Hippocampal formation (tissue), 2 donors: ENCODE measurements at places on chromosomes 5 and 9.

GRCh38 chr5:162037431-162037830 is 30.1 kb upstream of the GABRG2 start:
- no peak for DNase-seq

DNA sequence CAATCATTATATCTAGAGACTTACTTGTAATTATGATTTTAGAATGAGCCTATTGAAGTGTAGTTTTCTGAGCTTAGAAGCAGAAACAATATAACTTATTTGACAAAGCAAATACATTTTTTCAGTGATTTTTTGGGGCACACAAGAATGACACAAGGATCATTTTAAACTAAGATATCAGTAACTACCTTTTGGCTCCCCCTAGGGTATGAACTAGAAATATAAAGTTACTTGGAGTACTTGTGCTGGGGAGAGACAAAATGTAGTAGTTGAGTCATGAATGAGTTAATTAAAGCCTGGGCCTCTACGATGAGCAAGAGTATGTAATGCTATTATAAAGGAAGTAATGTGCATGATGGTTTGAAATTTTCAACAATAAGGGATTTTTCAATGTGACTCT is 1244.1 kb upstream of the ACO1 start:
- no peak for DNase-seq

- no peak for DNase-seq
These were observed 54.3 kb downstream of the TLE1 start for GRCh38 chr9:81634915-81635516.

DNA sequence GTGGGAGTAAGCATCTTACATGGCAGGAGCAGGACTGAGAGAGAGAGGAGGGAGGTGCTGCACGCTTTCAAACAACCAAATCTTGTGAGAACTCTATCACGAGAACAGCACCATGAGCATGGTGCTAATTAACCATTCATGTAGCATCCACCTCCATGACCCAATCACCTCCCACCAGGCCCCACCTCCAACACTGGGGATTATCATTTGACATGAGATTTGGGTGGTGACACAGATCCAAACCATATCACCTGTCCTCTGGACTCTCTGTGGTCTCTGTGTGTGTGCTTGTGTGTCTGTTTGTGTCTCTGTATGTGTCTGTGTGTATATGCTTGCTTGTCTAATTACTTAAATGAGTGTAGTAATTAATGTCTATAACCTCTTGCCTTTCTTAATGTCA is 31.1 kb downstream of the SEC61B start:
- no peak for DNase-seq

DNA sequence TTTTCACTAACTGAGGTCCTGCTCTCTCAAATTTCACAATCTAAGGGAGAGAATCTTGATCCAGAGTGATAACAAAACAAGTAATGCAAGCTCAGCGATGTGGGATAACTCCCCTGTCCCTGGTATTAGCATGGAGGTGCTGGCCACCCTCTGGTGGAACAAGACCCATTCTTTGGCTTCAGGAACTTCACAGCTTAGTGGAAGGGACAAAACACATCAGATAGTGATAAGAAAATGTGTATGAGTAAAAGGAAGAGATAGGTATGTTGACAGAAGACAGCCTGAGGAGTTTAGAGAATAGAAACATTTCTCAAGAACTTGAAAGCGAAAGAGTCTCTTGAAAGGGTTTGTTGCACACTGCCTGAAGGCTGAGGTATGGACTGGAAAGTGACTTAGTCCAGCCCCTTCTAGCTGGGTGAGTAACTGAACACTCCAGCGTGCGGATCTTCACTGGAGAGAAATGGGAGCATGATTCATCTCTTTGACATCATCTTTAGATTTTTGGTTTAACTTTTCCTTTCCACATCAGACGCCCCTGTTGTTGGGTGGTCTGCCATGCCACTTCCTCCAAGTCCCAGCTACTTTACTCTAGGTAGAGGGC is 25.4 kb upstream of the ZSWIM6 start:
- DNase-seq: no peak

GRCh38 chr5:51378448-51379330 is 4.6 kb upstream of the ISL1 start:
- DNase-seq: no peak

- no peak for DNase-seq
These were observed 4.3 kb downstream of the ADAMTS16 start for GRCh38 chr5:5144441-5144840.

DNA sequence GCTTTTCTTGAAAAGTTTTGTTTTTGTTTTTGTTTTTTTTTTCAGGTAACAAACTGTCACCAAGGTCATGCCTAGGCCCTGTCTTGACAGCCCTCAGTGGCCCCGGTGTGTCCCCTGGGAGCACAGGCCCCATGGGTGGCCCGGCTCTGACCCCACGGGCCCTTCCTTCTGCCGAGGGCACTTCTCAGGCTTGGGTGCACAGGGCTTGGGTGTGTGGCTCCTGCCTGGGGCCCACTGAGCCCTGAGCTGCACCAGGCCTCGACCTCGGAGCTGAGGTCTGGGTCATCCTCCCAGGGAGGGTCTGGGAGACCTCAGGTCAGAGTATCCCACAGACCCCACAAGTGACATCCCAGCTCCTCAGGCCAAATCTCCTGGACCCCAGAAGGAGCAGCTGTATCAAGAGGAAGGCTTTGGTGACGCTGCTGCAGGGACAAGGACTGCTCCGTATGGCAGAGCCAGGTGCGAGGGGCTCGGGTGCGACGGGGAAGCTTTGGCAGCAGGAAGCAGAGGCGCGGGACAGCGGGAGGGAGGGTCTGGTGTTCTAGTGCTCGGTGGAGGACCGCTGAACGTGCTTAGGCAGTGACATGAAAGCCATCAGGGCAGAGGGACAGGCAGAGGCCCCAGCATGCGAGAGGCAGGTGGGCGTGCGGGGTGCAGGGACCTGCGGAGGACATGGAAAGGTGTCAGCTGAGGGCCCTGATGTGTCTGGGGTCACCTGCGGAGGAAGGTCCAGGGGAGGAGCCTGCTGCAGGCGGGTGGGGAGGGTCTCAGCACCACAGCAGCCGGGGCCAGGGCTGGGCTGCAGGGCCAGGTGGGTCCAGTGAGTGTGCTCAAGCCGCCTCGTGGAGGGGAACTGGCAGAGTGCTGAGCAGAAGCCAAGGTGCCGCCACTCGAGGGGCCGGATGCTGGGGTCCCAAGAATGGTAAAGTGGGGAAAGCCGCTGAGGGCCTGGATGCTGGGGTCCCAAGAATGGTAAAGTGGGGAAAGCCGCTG is 18.4 kb upstream of the SLC9A3 start:
- DNase-seq: no peak

DNA sequence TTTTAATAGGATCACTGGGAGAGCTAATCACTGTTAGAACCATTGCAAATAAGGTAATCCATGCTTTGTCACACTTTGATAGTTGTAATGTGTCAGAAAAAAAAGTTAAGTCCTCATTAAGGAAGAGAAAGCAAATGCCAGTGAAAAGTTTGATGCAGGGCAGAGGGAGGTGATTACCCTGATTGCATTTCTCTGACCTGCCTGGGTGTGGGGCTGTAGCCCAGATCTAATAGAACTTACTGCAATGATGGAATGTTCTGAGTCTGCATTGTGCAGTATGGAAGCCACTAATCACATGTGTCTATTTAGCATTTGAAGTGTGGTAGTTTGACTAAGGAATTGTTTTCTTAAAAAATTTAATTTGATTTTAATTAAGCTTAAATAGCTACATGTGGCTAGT is 202.7 kb downstream of the ATP10B start:
- DNase-seq: no peak

DNA sequence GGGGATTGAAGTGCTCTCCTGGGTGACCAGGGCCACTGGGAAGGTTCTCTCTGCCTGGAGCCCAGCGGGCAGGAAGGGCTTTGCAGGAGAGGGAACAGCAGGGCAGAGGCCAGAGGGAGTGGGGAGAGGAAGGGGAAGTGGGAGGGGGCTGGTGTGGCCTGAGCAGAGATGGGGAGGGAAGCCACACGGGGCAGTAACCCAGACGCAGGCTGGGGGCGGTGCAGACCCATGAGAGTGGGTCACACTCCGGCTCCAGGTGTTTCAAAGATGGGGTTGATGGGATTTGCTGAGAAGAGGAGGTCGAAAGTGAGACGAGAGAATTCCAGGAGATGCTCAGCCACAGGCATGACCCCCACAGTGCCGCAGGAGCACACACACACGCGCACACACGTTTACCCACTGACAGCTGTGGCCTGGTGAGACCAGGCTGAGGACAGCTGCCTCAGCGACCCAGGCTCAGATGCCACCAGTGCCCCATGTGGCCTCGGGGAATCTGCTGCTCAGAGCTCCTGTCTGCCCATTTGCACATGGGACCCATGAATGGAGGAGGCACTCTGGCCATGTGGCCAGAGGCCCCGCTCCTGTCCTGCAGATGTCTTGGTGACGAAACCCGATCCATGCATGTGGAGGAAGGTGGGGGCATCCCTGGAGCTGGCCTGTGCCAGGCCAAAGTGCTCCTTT is 32.7 kb upstream of the FCN2 start:
- no peak for DNase-seq

DNA sequence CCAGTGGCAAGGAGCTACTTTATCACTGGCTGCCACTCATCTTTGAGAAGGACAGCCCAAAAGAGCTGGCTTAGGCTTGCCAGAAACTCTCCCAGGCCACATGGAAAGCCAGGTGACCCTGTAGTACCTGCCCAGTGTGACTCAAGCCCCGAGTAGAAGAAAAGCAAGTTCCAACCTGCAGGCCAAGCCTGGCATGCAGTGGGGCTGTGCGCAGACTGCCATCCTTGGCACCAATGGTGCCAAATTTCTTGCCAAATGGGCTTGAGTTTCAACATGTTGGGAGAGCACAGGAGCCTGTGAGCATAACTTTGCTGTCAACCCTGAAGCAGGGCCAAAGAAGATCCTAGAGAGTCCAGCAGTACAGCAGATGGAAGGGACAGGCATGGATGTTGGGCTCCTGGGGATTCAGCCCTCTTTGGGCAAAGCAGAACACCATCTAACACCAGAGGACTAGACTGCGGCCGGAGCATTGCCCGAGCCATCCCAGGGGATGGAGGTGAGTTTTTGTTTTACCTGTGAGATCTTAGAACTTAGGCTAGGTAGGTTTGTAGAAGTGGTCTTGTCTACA is 27.3 kb upstream of the SHB start:
- DNase-seq: no peak

DNA sequence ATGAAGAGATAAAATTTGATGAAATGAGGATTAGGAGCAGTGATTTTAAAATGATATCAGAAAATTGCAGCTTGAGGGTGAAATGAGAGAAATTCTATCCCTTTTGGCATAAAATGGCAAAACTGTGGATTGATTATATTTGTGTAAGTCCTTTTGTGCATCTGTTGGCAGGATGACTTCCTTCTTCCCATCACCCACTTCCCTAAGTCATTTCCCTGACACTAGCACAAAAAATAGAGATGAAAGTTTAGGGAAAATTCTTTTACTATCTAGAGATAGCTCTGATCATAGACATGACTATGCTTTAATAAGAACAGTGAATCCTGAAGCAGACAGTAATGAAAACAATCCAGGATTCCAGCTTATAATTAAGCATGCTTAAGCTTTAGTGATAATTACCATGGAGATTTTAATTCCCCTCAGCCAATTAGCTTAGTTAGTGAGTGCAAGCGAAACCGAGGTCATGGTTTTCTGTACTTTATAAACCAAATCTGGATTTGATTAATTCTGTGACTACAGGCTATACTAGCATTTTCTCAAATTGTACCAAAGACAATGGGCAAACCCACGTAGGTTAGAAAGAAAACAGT is 163.6 kb upstream of the TARS1 start:
- no peak for DNase-seq

GRCh38 chr5:35202319-35203111 is 27.8 kb downstream of the PRLR start:
- DNase-seq: no peak

DNA sequence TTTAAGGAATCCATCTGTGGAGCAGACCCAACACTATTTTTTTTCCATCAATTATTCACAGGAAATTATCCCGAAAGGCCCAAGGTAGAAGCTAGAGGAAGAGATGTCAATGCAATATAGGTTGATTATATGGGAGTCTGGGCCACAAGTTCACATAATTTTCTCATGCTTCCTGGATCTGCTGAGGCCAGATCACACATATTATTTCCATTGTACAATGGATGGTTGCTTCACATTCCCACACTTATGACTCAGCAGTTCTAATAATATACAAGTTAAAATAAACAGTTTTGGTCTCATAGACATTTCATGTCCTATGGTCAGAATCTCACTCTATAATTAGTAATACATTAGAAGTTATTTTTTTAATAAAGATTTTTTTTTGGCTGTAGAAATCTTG is 66.0 kb upstream of the PTPRD start:
- DNase-seq: no peak

DNA sequence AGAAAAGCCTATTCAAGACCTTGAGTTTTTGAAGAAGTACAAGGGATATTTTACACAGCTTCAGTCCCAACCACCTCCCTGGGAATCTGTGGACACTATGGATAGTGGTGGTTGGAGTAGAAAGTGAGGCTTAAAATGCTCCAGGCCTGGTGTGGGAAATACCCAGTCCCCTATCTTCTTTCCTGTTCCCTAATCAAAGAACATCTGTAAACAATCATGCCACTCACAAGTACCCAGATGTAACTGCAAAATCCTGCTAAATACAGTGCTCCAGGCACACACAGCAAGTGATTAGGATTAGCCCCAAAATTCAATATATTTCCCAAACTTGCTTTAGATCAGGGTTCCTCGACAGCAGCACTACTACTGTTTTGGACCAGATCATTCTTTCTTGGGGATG is 46.0 kb upstream of the TMEM215 start:
- no peak for DNase-seq

DNA sequence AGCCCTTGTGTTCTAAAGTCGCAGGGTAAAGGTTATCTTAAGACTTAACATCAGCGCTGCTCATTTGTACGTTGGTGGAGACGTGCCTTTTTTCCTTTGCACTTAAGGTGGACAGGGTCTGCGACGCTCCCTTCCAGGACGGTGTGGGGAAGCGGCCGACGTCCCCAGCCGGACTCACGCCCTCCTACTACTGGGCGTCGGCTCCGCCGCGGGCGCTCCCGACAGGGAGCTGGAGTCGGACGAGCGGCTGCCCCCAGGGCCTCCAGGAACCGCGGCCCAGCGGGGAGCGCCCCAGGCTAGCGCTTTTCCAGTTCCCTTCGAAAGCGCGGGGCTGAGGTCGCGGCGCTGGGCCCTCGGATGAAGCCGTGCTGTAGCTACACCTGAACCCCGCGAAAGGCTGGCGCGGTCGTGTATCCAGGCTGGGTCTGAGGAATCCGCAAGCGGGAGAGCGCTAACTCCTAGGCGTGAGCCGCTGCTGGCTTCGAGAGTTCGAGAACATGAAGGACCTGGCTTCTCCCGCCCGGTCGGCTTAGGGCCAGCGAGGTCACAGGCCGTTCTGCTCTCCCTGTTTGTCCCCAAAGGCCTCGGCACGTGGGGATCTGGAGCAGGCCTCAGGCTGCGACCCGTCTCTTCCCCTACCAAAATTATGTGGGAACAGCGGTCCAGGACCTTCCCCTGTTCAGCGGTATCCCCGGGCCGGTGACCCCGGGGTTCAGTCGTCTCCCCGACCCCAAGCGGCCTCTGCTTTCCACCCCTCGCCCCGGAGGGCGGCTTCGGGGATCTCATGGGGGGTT is 3.8 kb upstream of the DMRT3 start:
- no peak for DNase-seq

DNA sequence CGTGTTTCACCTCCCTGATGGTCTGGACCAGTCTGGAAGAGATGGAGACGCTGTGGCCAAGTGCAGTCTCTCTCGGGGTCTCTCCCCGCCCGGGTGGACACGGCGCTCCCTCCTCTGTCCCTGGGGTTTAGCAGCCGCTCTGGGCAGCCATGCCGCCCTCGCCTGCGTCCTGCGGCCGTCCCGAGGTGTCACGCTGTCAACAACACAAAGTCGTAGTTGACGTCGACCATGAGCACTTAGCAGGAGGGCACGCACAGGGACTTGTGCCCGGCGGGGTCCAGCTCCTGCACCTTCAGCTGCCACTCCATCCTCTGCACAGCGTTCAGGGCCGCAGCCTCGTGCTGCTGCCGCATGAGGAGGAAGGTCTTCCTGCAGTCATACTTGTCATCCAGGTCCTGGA is 368.9 kb downstream of the CDH9 start:
- no peak for DNase-seq
